ENCODE measurements at places on chromosomes 6 and 20.

DNA sequence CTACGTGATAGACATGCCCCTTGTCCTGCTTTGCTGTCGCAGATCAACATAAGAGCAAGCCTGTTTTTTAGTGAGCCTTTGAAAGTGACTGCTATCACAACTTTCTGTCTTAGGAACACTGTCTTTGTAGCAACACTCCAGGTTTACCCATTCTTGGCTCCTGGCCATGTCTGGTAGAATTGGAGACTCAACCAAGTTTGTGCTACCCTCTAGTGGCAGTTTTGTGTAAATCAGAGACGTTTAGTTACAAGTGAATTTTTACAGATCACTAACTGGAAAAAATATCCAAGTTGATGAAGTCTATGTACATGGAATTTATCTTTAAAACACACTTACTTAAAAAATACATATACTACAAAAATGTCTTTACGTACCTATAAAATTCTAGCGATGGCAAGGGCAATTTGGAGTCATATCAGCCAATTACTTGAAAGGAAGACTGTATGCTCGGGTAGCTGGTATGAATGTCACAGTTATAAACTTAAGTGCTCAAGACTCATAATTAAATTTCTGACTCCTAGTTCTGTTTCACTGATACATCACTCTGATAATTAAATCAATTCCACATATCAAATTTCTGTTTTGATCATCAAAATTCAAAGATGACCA, 101.4 kb downstream of the ADGB start:
- peak; percentile 68 for DNase-seq

- DNase-seq: peak; percentile 14
These were observed 37.1 kb downstream of the QRSL1 start for GRCh38 chr6:106666282-106667021.

DNA sequence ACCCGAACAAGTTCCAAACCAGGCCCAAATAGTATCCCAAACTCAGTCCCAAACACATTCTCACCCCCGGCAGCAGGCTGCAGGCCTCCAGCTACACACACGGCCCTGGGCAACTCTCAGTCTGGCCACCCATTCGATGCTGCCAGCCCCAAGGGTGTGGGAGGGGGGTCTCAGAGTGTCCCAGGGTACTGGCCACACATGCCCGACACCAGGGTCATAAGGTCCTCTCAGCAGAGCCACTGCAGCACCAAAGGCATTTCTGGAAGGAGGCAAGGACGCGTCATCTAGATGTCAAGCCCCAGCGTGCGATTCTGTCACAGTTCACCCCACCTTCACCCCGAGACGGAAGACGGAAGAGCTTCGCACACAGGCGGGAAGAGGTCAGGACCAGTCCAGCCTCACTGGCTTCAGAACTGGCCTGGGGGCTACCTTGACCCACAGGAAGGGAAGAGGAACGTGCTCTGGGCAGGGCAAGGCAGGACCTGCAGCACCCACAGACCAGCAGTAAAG, 9.5 kb downstream of the MYL9 start:
- no peak for DNase-seq

- no peak for DNase-seq
These were observed 620.4 kb upstream of the MANEA start for GRCh38 chr6:94956910-94957309.

DNA sequence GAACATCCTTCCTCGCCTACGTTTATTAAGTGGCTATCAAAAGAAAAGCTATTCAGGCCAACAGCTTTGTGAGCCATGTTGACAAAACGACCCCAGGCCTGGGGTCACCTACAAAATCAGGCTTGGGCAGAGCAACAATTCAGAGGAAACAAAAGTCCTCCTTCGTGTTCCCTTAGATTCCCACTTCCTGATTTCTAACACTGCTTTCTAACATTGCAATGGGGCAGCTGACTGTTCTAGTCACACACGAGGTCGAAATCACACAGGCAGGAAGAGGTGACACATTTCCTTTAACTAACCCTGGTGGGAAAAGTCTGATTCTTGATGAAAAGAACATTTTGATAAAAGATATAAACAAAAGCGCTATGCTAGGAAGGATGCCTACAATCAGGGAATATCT, 31.9 kb downstream of the WDR27 start:
- peak; percentile 12 for DNase-seq

GRCh38 chr6:41028561-41029412, 10.2 kb downstream of the UNC5CL start:
- no peak for DNase-seq
